ENCODE measurements at places on chromosomes 5 and 9.

- DNase-seq, result no peak
Measured at GRCh38 chr9:100083448-100084127, 15.2 kb downstream of the ERP44 start.

DNA sequence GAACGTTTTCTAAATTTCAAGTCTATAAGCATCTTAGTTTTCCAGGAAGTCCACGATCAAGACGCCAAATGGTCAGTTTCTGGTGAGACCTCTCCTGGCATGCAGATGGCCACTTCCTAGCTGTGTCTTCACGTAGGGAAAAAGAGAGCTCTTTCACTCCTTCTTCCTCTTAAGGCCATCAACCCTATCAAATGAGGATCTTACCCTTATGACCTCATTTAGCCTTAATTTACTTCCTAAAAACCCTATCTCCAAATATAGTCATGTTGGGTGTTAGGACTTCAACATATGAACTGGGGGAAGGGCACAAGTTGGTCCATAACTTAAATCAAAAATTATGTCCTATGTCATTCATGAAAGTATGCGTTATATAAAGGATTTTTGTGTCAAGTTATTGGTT lies 229.5 kb downstream of the ARL15 start:
- no peak for DNase-seq

DNA sequence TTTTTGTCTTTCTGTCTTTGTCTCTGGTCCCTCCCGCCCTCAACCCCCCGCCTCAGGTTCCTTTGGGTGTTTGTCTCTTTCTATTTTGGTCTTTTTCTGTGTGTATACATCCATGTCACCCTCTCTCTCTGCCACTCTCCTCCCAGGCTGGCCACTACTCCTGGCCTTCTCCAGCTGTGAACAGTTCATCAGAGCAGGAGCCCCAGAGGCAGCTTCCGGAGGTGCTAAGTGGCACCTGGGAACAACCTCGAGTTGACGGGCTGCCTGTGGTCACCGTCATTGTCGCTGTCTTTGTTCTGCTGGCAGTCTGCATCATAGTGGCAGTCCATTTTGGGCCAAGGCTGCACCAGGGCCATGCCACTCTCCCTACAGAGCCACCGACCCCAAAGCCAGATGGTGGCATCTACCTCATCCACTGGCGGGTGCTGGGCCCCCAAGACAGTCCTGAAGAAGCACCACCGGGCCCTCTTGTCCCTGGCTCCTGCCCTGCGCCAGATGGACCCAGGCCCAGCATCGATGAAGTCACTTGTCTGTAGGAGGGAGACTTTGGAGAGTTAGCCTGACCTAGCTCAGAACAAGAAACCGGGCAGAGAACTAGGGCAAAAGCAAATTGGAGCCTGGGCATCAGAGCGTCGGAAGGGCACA lies 1.7 kb downstream of the SMIM33 start:
- DNase-seq, result no peak

GRCh38 chr5:147404706-147405105 lies 105.2 kb downstream of the DPYSL3 start:
- DNase-seq, result no peak

GRCh38 chr5:139132515-139132914 lies 65.7 kb downstream of the SIL1 start:
- DNase-seq, result no peak

- DNase-seq, result no peak
Measured at GRCh38 chr9:127087836-127088235, 34.6 kb downstream of the ANGPTL2 start.

- no peak for DNase-seq
Measured at GRCh38 chr5:137466889-137467288, 32.2 kb downstream of the SPOCK1 start.

- peak; percentile 26 for DNase-seq
Measured at GRCh38 chr5:65907135-65907534, 19.2 kb upstream of the ERBIN start.

GRCh38 chr5:169302491-169303118 lies 1.7 kb upstream of the SLIT3 start:
- DNase-seq, result peak; percentile 77

DNA sequence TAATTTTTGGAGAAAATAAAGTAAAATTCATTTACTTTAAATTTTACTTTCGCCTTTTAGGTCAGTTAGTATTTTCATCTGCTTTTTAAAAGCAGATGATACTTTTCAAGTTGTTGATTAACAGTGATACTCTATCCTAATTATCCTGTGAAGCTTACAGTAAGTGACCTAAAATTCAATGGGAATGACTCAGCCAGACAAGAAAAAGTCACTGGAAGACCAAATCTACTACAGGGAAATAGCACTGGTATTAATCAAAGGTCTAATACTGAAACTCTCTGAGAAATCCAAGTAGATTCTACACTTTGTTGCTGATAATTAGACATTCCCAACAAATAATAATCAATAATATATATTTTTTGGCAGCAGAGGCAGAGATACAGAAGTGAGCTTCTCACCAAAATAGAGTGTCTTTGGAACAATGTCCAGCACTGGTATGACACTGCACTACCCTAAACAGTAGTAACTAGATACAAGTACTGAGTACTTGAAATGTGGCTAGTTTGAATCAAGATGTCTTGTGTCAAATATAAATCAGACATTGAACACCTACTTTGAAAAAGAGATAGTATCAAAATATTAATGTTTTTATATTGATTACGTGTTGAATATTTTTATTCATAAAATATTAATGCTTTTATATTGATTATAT lies 22.8 kb upstream of the ELL2 start:
- DNase-seq, result peak; percentile 56

DNA sequence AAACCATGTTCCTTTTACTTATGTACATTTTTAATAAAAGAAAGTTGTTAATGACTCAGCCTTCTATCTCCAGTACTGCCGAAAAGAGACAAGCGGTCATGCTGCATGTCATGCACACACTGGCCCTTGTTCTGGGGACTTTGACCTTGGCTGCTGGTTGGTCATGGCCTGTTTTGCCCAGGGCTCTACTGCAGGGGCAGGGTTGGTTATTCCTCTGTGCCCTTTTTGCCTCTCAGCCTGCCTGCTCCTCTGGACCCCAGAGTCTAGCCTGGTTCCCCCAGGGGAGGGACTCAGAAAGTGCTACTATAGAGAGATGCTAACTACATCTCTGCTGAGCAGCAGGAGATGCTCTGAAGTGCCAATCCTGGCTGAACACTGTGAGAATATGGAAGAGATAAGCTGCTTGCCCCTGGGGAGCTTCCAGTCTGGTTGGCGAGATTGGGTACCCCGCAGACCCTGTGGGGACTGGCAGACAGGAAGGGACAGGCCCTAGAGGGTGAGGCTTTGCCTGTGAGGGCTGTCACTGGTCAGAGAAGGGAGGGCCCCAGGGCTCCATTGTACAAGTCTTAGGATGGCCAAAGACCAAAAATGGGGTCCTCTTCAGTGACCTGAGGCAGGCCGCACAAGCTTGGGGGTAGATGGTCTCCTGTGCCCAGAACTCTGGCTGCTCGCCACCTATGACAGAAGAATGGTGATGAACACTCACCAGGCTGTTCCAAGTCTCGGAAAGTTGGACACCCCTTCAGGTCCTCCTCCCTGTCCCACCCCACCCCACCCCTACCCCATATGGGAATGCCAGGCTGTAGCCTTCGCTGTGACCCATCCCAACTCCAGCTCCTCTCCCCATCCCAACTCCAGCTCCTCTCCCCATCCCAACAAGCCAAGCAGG lies 14.3 kb downstream of the IRF1 start:
- no peak for DNase-seq

- DNase-seq, result peak; percentile 25
Measured at GRCh38 chr9:98215821-98216220, 23.4 kb upstream of the CORO2A start.

GRCh38 chr9:68955330-68955729 lies 58.6 kb downstream of the PRKACG start:
- no peak for DNase-seq

DNA sequence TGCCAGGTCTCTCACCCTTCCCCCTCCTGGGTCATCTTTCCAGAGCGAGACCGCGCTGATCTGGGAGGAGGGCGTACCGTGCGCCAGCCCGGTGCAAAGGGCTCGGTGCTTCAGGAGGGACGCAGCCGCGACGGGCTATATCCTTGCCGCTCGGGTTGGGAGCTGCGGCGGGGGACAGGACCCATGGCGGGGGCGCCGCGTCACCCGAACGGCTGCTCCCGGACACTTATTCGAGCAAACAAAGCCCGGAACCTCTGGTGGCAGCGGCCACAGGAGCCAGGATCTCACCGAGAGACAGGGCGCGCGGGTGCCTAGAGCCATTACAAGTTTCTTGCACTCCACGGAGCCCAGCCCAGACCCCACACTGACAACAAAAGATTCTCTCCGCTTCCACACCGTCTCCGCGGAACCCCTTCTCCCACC lies 1.3 kb downstream of the SEMA6A start:
- no peak for DNase-seq

- no peak for DNase-seq
Measured at GRCh38 chr5:107499237-107499636, 171.5 kb downstream of the EFNA5 start.

GRCh38 chr9:126927419-126927818 lies 12.8 kb downstream of the RALGPS1 start:
- DNase-seq, result no peak

DNA sequence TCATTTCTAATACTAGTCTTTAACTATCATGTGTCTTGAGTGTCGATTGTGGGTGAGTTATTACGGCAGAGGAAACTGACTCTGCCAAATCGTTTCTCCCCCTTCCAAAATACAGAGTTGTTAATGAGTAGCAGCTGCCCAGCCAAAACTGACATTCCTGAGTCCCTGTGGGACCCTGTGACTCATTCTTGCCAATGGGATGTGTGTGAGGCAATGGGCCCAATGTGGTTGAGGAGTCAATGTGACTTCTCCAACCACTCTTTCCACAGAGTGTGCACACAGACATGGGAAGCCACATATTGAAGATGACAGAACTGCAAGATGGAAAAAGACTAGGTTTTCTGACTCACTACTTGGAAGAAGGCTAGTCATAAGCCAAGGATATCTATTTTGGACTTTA lies 434.7 kb downstream of the DTWD2 start:
- peak; percentile 93 for DNase-seq

DNA sequence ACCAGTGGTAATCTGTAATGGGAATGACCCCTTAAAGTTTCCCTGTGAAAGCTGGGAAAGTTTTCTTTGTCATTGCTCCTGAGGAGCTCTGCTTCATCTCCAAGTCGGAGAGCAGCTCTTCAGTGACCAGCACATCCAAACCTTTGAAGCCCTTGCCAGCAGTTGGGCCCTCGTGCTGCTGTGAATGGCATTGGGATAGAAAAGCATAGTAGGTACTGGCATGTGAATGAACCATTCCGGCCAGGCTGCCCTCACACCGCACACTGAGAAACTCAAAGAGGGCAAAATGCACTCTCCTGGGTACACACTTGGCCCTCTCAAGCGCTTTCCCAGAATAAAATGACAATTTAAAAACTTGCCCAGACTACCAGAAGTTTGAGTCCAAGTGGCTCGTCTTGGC lies 1135.0 kb upstream of the WWC1 start:
- DNase-seq, result no peak

DNA sequence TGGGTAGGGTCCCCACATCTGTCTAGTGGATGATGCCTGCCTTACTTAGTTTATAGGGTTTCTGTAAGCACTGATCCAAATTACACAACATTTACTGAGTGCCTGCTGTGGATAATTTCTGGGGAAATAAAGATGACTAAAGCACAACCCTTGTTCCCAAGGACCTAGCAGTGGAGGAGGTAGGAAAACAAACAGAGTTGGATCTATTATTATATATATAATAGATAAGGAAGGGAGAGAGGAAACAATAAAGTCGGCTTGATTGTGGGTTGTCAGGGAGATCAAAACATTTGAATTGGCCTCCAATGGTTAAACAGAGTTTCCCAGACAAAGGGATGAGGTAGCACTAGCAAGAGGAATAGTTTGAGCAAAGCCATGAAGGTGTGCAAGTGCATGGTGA lies 14.0 kb downstream of the IL33 start:
- DNase-seq, result no peak

- DNase-seq, result no peak
Measured at GRCh38 chr5:177099422-177100093, 12.8 kb downstream of the FGFR4 start.

DNA sequence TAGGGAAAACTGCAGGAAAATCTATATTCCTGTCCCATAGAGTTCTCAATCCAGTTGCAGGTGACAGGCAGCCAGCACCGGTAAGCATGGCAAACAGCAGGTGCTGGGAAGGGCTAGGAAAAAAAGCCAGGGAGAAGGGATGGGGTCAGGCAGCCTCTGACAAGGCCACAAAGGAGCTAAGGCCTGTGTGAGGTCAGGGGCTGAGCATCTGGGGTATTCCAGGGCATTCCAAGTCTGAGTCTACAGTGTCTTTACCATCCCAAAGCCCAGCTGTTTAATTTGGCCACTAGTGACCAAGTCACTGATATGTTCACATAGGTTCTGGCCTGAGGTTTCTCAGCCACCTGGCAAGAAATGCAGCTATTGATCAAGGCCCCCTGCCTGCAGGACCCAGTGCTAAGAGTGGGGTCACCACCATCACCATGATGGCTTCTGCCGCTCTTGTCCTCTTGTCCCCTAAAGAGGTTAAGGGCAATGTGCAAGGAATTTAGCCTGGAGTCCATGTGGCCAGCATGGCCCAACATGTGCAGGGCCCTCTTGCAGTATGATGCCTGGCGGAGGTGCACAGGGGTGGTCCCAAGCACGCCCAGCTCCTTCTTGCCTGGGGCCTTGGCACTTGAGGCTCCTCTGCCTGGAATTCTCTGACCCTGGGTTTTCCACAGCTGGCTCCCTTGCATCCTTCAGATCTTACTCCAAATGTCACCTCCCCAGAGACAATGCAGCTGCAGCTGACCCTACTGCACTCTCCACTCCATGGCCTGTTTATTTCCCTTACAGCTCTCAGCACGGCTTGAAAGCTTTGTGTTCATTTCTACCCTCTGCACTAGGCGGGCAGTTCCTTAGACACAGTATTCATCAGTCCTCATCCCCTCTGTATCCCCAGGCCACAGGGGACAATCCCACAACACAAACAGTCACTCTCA lies 213.1 kb downstream of the MSX2 start:
- DNase-seq, result no peak

- peak; percentile 82 for DNase-seq
Measured at GRCh38 chr9:84296146-84296843, 44.3 kb downstream of the SLC28A3 start.

- peak; percentile 19 for DNase-seq
Measured at GRCh38 chr9:109033941-109034700, 20.8 kb upstream of the CTNNAL1 start.

DNA sequence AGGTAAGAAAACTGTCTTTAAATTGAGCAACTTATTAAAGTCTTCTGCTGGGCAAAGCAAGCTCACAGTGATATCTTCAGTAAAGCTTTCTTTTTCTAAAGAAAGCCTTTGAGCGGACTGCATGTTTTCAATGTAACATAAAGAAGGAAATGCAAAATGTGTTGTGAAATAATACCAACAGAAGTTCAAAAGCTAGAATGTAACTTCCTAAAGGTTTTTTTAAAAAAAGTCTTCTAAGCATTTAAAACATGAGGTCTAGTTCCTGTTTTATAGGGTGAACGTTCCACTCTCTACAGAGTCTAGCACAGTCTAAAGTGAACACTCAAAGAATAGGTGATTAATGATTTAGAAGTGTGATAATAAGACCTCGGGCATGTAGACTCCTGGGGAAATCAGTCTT lies 62.9 kb downstream of the DENND1A start:
- DNase-seq, result no peak

GRCh38 chr5:109898269-109899162 lies 208.8 kb downstream of the MAN2A1 start:
- no peak for DNase-seq

Data from EL (cell line).